Dermis blood vessel endothelial cell (primary cell): ENCODE measurements at places on chromosomes 4 and X.

- no peak for DNase-seq
Measured at GRCh38 chrX:137431693-137432488, 134.0 kb upstream of the ZIC3 start.

- DNase-seq, result peak; percentile 7
Measured at GRCh38 chrX:21885568-21885967, 29.8 kb downstream of the YY2 start.

- DNase-seq, result no peak
Measured at GRCh38 chr4:101009471-101009870, 337.9 kb downstream of the PPP3CA start.

- no peak for DNase-seq
Measured at GRCh38 chr4:77170926-77171325, 13.9 kb downstream of the CCNG2 start.

DNA sequence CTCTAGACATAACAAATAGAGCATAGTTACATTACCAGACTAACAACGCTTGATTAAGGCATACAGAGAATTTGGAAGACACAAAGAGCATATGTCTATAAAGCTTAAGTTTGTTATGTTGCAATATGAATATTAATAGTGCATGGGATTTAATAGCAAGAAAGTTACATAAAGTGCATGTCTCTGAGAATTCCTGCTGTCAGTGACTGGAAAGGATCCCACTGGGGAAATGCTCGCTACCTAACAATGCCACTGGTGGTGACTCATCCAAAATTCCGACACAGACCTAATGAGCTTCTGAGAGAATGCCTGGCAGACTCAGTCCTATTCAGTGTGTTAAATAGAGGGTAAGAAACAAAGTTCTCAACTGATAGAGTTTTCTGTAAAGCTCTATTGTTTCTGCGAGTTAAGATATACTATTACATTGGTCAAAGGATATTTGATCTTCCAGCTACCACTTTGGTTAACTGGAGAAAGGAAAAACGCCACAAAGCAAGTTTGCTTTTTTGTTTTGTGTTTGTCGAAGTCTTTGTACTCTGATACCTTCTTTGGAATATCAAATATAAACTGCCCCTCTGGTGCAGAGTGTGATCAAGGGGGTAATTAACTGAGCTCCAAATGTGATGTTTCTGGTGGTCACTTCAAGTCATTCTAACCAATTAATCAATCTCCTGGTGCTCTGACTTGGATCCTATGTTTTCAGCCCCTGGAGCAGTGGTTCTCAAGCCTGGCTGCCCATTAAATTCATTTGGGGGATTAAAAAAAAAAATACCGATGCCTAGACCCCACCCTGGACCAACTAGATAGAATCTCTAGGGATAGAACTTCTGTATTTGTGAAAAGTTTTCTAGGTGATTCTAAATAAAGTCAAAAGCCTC is 107.9 kb downstream of the PALLD start:
- peak; percentile 97 for DNase-seq

GRCh38 chrX:109187473-109188168 is 294.3 kb downstream of the GUCY2F start:
- no peak for DNase-seq

- DNase-seq, result peak; percentile 66
Measured at GRCh38 chr4:78659264-78659663, 107.7 kb downstream of the ANXA3 start.

- DNase-seq, result no peak
Measured at GRCh38 chrX:68675571-68675970, 28.1 kb downstream of the STARD8 start.

DNA sequence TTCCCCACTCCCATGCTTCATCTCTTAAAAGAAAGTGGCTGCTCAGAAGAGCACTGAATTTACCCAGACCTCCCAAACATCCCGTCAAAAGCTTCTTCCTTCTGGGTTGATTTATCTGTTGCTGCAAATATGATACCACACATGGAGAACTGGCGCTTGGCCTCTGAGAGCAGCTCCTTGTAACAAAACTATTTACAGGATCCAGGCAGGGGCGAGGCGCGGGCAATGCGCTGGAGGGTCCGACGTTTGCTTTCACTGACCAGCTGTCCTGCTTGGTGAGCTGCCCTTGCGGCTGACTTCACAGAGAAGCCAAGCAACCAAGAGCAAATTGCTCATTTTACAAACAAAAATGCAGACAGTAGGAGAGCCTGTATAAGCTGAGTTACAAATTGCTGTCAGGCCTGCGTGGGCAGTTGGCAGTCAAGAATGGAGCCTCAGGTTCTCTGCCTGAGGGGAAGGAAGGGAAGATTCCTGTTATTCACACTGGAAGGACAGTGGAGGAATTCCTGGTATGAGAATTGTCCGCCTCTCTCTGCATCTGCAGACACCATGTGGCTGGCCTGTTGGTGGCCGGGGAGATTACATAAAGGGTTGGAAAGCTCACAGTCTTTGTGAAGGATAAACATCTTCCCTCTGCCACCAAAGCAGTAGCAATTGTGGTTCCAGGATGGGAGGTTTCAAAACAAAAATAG is 192.2 kb upstream of the LEF1 start:
- no peak for DNase-seq

GRCh38 chr4:100289530-100289888 is 99.2 kb upstream of the DDIT4L start:
- DNase-seq, result peak; percentile 47

DNA sequence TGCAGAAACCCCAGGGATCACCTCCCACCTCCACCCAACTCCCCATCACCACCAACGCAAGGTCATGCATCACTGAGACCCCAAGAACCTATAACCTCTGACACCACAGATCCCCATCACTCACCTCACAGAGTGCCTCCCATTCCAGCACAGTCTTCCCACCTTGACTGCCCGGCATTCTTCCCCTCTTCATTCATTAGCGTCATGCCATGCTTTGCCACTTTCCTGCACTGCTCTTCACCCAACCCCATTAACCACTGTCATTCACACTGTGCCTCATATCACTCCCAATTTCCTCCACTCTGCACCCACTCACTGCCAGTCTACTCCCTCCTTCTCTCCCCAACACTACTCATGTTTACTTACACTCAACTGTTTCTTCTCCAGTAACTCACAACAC is 30.6 kb downstream of the ZNF182 start:
- DNase-seq, result no peak

- DNase-seq, result no peak
Measured at GRCh38 chrX:150935467-150935866, 37.0 kb upstream of the CD99L2 start.

- DNase-seq, result peak; percentile 79
Measured at GRCh38 chr4:82833696-82834313, 35.2 kb upstream of the SCD5 start.

DNA sequence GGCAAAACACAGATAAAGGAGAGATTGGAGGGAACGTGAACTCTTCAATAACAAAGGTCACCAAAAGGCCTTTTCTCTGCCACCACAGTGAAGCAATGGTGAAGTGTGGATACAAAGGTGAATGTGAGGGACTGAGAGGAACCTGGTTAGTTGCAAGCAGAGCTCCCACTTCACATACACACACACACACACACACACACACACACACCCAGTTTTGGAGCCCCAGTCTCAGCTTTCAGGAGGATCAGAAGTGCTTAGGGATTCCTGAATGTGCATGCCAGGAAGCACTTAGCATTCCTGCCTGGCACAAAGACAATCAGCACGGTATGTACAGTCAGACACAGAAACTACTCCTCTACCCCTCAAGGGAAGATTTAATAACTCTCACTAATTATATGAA is 71.5 kb downstream of the ARHGEF9 start:
- peak; percentile 61 for DNase-seq

DNA sequence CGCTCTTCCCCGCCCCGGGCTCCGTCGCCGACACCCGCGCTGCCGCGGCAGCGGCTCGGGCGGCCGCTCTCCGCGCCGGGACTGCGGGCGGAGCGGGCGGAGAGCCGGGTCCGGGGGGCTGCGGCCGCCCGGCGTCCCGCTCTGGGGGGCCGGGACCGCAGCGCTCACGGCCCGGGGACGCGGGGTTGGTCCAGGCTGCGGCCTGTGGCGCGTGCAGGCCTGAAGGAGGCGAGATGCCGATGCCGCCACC is 492 bp downstream of the GALNT7 start:
- DNase-seq, result no peak

DNA sequence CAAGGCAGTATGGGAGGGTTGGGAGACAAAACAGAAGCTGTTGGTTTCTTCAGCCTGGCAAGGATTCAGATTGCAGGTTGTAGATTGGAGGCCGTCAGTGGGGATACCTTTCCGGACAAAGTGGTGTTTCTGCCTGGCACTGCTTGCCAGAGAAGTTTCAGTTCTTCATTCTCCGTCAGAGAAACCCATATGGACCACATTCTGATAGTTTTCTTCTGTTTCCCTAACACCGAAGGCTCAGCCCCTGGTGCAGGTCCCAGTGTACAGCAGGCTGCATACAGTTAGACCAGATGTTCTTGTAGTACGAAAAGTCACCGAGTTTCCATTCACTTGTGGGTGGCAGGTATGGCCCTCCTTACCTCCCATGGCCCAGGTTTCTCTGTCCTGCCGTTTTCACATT is 107.3 kb downstream of the PTTG2 start:
- no peak for DNase-seq

DNA sequence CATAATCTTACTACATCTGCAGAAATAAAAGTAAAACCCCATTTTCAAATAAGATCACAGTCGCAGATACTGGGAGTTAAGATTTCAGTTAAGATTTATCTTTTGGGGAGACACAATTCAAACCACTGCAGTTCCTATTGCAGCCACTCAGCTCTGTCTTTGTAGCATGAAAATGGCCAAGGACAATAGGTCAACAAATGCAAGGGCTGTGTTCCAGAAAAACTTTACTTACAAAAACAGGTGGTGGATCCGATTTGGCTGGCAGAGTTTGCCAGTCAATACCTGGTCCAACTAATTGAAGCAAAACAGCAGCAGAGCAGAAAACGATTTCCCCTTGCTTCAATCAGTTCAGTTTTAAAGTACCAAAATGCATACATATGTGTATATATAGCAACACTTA is 77.4 kb downstream of the TENM3 start:
- DNase-seq, result no peak

DNA sequence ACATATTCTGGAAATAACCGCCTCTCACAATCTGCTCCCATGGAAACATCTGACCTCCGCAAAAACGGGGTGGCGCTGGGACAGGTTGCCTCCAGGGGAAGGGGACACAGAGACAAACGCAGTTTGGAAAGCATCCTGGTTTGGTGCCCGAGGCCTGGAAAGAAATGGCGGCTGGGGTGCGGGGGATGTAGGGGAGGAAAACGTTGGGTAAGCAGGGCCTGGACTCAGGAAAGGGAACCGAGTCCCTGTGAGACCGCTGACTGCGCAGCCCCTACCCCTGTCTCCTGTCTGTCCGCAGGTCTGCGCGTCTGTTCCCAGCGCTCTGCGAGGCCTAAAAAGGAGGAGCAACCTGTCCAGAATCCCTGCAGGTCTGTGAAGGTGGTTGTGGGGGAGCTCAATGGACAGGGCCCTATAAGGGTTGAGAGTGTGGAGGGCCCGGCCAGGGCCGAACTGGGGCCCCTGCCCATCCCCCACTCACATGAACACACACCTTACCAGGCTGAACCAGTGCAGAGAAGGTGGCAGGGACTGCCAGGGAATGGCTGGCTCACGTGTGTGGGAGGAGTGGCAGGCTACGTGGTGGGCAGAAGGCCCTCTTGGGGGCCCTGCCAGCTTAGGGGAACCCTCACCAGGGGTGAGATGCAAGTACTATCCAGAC is 672 bp downstream of the TCEAL3 start:
- DNase-seq, result peak; percentile 14

DNA sequence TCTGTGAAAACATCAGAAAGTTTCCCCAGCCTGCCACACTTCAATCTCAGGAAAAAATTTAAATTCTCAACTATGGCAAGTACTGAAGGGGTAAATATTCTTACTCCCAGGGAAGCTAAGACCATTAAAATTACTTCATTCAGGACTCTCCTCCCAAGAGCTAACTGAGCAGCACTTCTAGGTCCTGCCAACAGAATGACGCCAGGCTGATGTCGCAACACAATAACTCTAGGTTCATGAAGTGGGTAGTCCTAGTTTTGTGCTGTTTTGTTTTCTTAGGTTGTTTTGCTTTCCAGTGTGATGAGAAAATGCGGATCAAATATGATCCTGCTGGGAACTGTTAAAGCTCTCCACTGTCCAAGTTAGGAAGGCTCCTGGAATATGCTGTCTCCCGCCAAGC is 180.0 kb downstream of the NKX6-1 start:
- DNase-seq, result no peak

DNA sequence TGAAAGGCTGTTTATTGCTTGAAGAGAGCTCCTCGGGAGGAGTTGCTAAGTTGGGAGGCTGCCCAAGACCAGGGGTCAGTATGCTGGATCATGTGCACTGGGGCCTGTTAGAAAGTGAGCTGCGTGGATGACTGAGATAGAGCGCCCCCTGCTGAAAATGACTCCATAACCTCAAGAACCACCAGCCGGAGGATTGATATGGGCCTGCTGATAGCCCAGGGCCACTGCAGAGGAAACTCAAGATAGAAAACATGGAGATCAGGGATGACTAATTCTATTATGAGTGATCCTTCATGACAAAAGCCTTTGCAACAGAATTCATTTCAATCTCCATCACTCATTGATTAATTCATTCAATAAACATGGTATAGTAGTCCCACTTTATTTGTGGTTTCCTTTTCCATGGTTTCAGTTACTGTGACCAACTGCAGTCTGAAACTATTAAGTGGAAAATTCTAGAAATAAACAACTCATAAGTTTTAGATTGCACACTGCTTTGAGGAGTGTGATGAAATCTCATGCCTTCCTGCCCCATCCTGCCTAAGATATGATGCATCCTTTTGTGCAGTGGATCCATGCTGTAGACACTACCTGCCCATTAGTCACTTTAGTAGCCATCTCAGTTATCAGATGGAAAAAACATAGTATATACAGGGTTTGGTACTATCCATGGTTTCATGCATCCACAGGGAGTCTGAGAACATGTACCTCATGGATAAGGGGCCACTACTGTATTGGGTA is 126.7 kb upstream of the MBNL3 start:
- peak; percentile 69 for DNase-seq

DNA sequence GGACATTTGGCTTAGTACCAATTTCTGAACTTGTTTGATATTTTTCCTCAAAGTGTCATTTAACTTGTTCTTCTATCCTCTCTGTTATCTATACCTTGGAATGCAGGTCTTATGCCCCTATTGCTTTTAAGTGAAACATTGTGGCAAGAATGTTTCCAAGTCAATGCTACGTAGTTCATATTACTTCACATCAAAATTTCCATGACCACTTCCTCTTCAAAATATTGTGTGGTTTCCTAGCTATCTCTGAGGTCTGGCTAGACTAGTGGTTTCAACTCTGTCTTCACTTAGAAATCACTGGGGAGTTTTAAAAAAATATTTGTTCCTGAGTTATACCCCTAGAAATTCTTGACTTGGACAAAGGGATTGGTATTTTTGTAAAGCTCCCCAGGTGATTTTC is 20.2 kb upstream of the RASGEF1B start:
- no peak for DNase-seq

DNA sequence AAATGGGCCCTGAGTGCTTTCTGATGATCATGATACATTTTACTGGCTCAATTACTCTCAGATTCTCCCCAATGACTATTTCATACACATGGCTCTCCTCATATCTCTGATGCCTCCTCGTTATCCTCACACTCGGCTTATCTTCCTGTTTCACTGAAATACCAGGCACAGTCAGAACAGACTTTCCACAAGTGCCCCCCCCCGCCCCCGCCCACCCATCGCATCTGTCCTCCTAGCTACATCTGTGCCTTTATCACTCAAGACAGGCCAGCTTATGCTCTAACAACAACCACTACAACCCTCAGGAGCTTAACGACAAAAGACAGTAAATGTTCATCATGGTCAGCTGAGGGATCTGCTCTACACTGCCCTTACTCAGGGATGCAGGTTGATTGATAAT is 610.6 kb upstream of the DIPK2B start:
- no peak for DNase-seq
